T-helper 2 cell treated with Interferon-gamma antibody and Interleukin-4, amounts not matched to agents 5 μg/mL and 100 μg/mL, for 36 hours (primary cell): ENCODE measurements at places on chromosomes 5 and 9.

DNA sequence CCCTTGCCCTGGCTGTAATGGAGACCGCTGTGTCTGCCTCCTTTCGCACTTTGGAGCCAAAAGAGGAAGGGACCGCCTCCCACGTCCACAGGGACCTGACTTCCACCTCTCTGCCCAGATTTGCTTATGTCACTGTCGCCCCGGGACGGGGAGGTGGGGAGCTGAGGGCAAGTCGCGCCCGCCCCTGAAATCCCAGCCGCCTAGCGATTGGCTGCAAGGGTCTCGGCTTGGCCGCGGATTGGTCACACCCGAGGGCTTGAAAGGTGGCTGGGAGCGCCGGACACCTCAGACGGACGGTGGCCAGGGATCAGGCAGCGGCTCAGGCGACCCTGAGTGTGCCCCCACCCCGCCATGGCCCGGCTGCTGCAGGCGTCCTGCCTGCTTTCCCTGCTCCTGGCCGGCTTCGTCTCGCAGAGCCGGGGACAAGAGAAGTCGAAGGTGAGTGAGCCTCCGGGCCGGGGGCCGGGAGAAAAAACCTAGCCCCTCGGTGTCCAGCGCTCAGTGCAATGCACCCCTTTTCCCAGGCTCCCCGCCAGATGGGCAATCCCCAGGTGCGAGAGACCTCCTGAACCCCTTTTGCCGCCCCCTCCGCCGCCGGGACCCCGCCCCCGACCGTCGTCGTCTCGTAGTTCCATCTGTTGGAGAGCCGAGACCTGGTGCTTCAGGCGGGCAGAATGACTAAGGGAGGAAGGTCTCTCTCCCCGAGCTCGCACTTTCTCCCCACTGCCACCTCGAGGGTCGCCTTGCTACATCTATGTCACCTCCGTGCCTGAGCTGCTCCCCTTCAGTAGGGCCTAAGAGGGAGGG is at the start of gene GPX3:
TSS of gene GPX3 (plus strand) at position 288 of the 807 bp plus-strand sequence. CDS start at position 352, 64 bp downstream.
- peaks cover 10% of the 10 kb centered on the region for H3K27me3 ChIP-seq
- H3K4me3 ChIP-seq: peak within 1 kb of the TSS; percentile 2
- no peak for DNase-seq
- H3K4me1 ChIP-seq: peaks cover 10% of the 10 kb centered on the region
- H3K36me3 ChIP-seq: peaks cover 11% of the 10 kb centered on the region

GRCh38 chr9:113361304-113362018 is 12.1 kb downstream of the BSPRY start:
- H3K4me1 ChIP-seq: peaks cover 3% of the 10 kb centered on the region
- H3K4me3 ChIP-seq: no peak overlapping the region
- no peak overlapping the region for H3K27ac ChIP-seq
- no peaks in the 10 kb centered on the region for H3K27me3 ChIP-seq
- peak; percentile 29 for DNase-seq

DNA sequence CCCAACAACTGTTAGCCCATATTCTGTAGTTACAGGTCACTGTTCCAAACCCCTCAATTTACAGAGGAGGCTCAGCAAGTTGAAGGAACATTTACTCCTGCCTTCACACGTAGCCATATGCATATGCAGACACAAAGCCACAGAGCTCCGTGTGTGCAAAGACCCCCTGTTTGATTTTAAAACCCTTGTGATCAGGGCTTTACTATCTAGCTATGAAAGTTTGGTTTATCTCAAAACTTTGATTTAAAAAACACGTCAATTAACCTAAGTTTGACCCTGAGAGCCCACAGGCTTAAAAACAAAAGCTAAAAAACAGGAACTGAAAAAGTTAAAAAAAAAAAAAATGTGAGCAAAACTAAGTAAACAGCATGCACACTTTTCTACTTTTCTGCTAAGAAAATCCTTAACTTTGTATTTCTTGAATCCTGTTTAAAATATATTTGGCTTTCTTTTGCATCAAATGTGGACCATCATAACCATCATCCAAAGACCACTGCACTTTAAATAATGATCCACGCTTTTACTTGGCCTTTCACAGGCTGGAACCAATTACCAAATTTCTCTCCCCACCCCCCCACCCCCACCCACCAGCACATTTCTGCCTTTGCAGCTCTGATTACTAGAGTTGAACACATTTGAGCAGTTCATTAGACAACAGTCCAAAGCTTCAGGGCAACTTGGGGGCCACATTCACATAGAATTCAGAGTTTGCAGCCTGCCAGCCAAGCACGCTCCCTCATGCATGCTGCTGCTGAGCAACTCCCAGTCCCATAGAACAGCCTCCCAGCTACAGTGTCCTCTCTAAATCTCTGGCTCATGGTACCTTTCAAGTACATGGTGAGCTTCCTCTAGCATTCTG is 128.8 kb upstream of the MAP3K1 start:
- no peak overlapping the region for H3K4me3 ChIP-seq
- no peak for DNase-seq
- no peaks in the 10 kb centered on the region for H3K27me3 ChIP-seq
- H3K36me3 ChIP-seq: peaks cover 17% of the 10 kb centered on the region

- DNase-seq: no peak
- no peak overlapping the region for H3K4me3 ChIP-seq
Measured at GRCh38 chr5:10994091-10994986, 233.3 kb upstream of the DAP start.

DNA sequence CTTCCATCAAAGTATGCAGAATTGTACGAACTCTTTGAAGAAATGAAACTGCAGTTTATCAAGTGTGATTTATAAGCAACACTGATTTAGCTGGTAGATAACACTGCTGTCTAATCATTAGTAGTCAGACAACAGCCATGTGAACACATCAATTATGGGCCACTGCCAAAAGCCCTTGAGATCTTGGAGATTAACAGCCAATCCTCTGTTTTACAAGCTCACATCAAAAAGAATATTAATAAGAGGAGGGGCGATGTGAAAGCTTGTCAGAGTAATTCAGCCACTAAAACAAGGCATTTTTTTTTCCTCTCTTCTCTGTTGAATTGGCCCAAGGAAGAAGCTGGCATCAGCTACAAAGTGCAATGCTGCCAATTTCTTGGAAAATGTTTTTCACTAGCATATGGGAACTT is 28.1 kb downstream of the ZNF608 start:
- no peaks in the 10 kb centered on the region for H3K4me1 ChIP-seq
- H3K36me3 ChIP-seq: no peaks in the 10 kb centered on the region
- no peaks in the 10 kb centered on the region for H3K27me3 ChIP-seq
- no peak overlapping the region for H3K27ac ChIP-seq

GRCh38 chr9:29958469-29958868 is 2385.2 kb upstream of the C9orf72 start:
- no peak overlapping the region for H3K27ac ChIP-seq
- H3K4me1 ChIP-seq: no peaks in the 10 kb centered on the region
- no peaks in the 10 kb centered on the region for H3K36me3 ChIP-seq
- H3K4me3 ChIP-seq: no peak overlapping the region
- no peak for DNase-seq

- H3K36me3 ChIP-seq: no peaks in the 10 kb centered on the region
- no peak overlapping the region for H3K4me3 ChIP-seq
- H3K4me1 ChIP-seq: no peaks in the 10 kb centered on the region
- H3K27me3 ChIP-seq: peaks cover 16% of the 10 kb centered on the region
- no peak for DNase-seq
Measured at GRCh38 chr5:127762412-127762811, 59.2 kb downstream of the CCDC192 start.

- no peak overlapping the region for H3K27ac ChIP-seq
- peaks cover 2% of the 10 kb centered on the region for H3K36me3 ChIP-seq
- DNase-seq: no peak
- no peaks in the 10 kb centered on the region for H3K27me3 ChIP-seq
Measured at GRCh38 chr9:125633116-125633745, 73.8 kb downstream of the MAPKAP1 start.

- H3K4me3 ChIP-seq: no peak overlapping the region
- H3K4me1 ChIP-seq: no peaks in the 10 kb centered on the region
- no peak for DNase-seq
- H3K27me3 ChIP-seq: no peaks in the 10 kb centered on the region
- no peak overlapping the region for H3K27ac ChIP-seq
- no peaks in the 10 kb centered on the region for H3K36me3 ChIP-seq
Measured at GRCh38 chr9:120016231-120016630, 563.7 kb downstream of the CDK5RAP2 start.

DNA sequence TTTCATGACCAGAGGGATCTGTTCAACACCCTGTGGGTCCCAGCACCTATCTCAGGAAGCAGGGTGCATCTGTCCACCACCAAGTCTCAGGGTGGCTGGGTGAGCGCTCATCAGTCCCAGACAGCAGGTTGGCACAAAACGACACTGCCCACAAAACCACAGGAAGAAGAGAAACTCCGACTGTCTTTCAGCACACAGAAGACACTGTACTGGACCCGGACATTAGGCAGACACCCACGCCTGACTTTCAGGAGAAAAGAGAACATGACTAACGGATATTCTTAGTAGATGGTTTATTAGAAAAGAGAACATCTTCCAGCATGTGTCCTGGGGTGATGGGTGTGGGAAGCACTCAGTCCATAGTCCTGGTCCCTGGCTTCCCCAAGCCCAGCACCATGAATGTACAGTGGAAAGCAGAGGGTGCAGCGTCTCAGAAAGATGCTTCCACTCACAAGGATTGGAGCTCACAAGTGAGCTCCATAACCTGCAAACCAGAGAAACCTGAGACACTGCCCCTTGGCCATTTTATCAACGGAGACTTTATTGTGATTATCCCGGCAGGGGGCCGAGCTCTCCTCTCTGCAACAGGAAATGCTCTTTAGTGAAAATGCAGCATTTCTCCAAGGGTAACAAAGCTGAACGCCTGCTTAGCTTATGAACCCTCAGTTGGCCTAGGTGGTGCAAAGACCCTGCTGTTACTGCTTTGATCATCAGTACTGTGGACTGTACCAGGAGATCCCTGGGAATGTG is 35.8 kb upstream of the LCP2 start:
- H3K36me3 ChIP-seq: no peaks in the 10 kb centered on the region
- DNase-seq: peak; percentile 78
- no peaks in the 10 kb centered on the region for H3K27me3 ChIP-seq
- H3K4me3 ChIP-seq: no peak overlapping the region

- no peaks in the 10 kb centered on the region for H3K4me1 ChIP-seq
- peaks cover 21% of the 10 kb centered on the region for H3K36me3 ChIP-seq
- H3K4me3 ChIP-seq: no peak overlapping the region
- no peaks in the 10 kb centered on the region for H3K27me3 ChIP-seq
Measured at GRCh38 chr5:1057485-1058082, 49.0 kb downstream of the NKD2 start.
